ENCODE measurements at places on chromosomes 12 and 14.

GRCh38 chr14:92539875-92540274 lies 26.3 kb downstream of the RIN3 start:
- no peak for DNase-seq

GRCh38 chr12:26906704-26907103 lies 31.1 kb downstream of the INTS13 start:
- no peak for DNase-seq

DNA sequence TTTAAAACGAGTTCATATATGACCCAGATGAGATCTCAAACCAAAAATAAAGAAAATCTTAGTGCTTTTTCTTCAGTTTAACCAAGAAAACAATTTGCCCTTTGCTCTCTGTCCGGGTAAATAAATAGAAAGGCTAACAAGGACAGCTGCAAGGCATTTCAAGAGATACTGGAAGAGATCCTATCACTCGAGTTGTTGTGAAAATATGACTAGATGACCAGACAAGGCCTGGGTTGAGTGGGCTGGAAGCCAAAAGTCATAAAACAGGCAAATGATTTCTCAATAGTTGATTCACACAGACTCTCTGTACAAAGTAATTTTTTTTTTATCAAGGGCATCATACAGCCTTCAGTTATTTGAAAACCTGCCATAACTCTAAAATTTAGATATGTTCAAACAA lies 55.9 kb upstream of the AVPR1A start:
- DNase-seq: no peak

- no peak for DNase-seq
Measured at GRCh38 chr12:90024262-90024661, 315.6 kb upstream of the ATP2B1 start.

- no peak for DNase-seq
Measured at GRCh38 chr12:43352001-43352400, 200.0 kb downstream of the ADAMTS20 start.

- DNase-seq: no peak
Measured at GRCh38 chr14:95222151-95222631, 64.9 kb upstream of the DICER1 start.

GRCh38 chr14:66009089-66009488 lies 477.1 kb upstream of the CCDC196 start:
- DNase-seq: no peak

Data from GM13976 (cell line).